CD4-positive, alpha-beta T cell (primary cell): ENCODE measurements at places on chromosomes 7 and 10.

DNA sequence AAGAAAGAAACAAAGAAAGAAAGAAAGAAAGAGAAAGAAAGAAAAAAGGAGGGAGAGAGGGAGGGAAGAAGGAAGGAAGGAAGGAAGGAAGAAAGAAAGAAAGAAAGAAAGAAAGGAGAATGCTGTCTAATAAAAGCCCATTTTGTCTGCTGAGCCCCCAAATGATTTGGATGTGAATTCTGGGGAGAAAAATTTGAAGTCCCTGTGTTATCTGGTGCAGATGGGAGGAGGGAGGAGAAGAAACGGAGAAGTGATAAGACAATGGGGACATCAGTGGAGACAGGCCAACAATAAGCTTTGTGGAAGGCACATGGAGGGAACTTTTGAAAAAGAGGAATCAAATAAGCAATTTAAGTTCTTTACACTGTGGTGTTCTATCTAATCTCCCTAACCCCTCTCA lies 24.6 kb upstream of the TMEM273 start:
- H3K4me3 ChIP-seq: no peak overlapping the region
- H3K4me1 ChIP-seq: no peaks in the 10 kb centered on the region
- H3K27me3 ChIP-seq: no peaks in the 10 kb centered on the region
- H3K27ac ChIP-seq: no peak overlapping the region
- no peaks in the 10 kb centered on the region for H3K36me3 ChIP-seq
- DNase-seq: no peak

GRCh38 chr7:157775021-157775559 lies 438.3 kb downstream of the DNAJB6 start:
- no peaks in the 10 kb centered on the region for H3K36me3 ChIP-seq
- no peak for DNase-seq
- peaks cover 7% of the 10 kb centered on the region for H3K27me3 ChIP-seq
- H3K4me1 ChIP-seq: no peaks in the 10 kb centered on the region

DNA sequence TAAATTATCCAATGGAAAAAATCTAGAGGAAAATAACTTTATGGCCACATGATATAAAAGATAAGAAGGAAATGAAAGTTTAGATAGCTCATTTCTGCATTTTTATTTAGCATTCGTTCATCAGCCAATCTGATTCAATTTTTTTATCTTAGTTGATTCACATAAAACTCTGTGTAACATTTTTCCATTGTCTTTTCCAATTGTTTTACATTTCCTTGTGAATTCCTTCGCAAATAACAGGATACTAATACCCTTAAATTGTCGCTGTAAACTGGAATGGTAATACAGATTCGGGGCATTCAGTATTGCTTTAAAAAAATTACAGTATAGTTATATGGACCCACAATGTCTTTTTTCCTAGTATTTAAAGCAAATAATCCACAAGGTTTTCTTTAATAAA lies 136.4 kb downstream of the CUBN start:
- no peaks in the 10 kb centered on the region for H3K36me3 ChIP-seq
- H3K4me3 ChIP-seq: no peak overlapping the region
- H3K27me3 ChIP-seq: no peaks in the 10 kb centered on the region
- peaks cover 8% of the 10 kb centered on the region for H3K4me1 ChIP-seq

- DNase-seq: no peak
- H3K27me3 ChIP-seq: peaks cover under 1% of the 10 kb centered on the region
- no peaks in the 10 kb centered on the region for H3K36me3 ChIP-seq
Observed at GRCh38 chr7:29116361-29117200, 29.8 kb downstream of the CPVL start.

GRCh38 chr10:89163265-89163995 lies 43.7 kb downstream of the CH25H start:
- DNase-seq: peak; percentile 37
- peak overlapping the region; percentile 49 for H3K27ac ChIP-seq
- peak overlapping the region; percentile 34 for H3K4me3 ChIP-seq
- no peaks in the 10 kb centered on the region for H3K27me3 ChIP-seq

DNA sequence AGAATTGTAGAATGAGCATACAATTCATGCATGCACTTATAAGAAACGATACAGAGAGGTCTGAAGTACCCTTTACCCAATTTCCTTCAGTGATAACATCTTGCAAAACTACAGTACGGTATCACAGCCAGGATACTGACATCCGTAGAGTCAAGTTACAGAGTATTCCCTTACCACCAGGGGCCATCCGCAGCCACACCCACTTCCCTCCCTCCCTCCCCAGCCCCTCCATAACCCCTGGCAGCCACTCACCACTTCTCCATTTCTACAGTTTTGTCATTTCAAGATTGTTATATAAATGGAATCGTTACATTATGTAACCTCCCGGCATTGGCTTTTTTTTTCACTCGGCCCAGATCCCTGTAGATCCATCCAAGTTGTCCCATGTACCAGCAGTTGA lies 113.6 kb upstream of the RET start:
- no peaks in the 10 kb centered on the region for H3K36me3 ChIP-seq
- H3K4me3 ChIP-seq: no peak overlapping the region
- H3K27ac ChIP-seq: no peak overlapping the region
- no peaks in the 10 kb centered on the region for H3K27me3 ChIP-seq

DNA sequence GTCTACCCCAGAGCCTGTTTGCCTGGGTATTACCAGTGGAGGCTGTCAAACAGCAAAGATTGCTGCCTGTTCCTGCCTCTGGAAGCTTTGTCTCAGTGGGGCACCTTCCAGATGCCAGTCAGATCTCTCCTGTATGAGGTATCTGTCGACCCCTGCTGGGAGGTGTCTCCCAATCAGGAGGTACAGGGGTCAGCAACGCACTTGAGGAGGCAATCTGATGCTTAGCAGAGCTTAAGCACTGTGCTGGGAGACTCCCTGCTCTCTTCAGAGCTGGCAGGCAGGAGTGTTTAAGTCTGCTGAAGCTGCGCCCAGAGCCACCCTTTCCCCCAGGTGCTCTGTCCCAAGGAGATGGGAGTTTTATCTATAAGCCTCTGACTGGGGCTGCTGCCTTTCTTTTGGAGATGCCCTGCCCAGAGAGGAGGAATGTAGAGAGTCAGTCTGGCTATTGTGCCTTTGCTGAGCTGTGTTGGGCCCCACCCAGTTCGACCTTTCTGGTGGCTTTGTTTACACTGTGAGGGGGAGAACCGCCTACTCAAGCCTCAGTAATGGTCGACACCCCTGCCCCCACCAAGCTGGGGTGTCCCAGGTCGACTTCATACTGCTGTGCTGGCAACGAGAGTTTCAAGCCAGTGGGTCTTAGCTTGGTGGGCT lies 62.2 kb downstream of the PPP1R9A start:
- H3K36me3 ChIP-seq: no peaks in the 10 kb centered on the region
- no peak overlapping the region for H3K27ac ChIP-seq
- H3K4me1 ChIP-seq: no peaks in the 10 kb centered on the region
- no peaks in the 10 kb centered on the region for H3K27me3 ChIP-seq

- H3K36me3 ChIP-seq: no peaks in the 10 kb centered on the region
- H3K27me3 ChIP-seq: no peaks in the 10 kb centered on the region
- DNase-seq: no peak
- H3K4me1 ChIP-seq: no peaks in the 10 kb centered on the region
- no peak overlapping the region for H3K27ac ChIP-seq
Observed at GRCh38 chr10:17386616-17387075, 67.7 kb downstream of the ST8SIA6 start.

DNA sequence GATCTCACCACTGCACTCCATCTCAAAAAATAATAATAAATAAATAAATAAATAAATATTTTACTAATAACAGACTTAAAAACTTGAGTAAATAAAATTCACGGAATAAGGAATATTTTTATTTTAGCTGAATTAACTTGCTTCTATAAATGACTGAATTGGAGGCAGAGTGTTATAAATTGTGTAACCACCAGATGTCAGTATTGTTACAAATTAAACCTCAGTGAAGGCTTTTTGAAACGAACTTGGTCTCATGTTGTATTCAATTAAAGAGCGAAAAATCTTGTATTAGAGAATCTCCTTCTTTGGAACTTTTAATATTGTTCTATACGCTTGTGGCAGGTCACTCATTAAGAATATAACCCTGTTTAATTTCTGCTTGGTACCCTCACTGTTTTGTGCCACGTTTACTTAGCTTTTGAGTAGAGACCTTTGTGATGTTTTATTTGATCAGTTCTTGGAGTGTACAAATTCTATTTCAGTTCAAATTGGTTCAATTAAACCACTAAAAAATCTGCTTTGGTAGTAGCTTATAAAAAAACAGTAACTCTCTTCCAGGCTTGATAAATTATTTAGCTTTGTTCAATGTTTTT lies 45.6 kb upstream of the SCIN start:
- H3K4me1 ChIP-seq: no peaks in the 10 kb centered on the region
- no peak for DNase-seq
- H3K4me3 ChIP-seq: no peak overlapping the region
- H3K27ac ChIP-seq: no peak overlapping the region
- H3K36me3 ChIP-seq: no peaks in the 10 kb centered on the region

DNA sequence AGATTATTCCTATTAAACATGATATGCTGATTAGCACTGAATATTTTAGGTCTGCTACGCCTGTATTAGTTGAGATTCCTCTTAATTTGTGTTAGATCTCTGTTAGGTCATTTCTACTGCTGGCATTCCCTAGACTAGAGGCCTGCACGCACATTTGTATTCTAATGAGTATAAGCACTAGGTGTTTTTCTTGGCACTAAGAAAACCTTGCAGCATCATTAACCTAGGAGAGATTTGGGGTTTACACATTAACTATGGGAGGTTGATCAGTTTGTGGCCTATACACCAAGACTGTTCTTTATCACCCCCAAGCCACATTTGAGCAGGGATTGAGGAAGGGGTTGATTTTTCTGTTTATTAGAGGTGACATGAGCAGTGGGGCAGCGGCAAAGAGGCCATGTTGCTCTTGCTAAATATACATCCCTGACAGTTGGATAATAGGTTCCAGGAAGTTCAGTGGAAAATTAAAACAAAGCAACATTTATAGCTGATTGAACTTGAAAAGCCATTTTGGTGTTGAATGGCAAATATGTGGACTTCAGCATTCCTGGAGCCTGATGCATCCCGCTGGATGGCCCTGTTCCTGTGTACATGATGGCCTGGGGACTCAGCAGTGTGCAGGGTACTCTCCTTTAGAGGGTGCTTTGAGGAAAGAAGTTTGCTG lies 65.2 kb downstream of the GBF1 start:
- no peaks in the 10 kb centered on the region for H3K27me3 ChIP-seq
- no peak for DNase-seq
- H3K4me3 ChIP-seq: no peak overlapping the region
- peaks cover 5% of the 10 kb centered on the region for H3K4me1 ChIP-seq
- no peak overlapping the region for H3K27ac ChIP-seq
- H3K36me3 ChIP-seq: no peaks in the 10 kb centered on the region
